ENCODE measurements at places on chromosomes 11 and 22. TPM values are rescaled to one million over a fixed set of nuclear protein-coding genes. Genes with fewer than 3 reads are reported as not detected.
A peak's percentile ranks its signal among the peaks of the same experiment; 100 is the strongest.

Gene CUL5
- 23.2 TPM for total RNA-seq

GRCh38 chr11:134052395-134052987, 16.4 kb upstream of the JAM3 start:
- DNase-seq: no peak

- DNase-seq: no peak
These were observed 83.6 kb upstream of the BARX2 start for GRCh38 chr11:129292092-129292491.

Gene MOV10L1
- 0.73 TPM for total RNA-seq

DNA sequence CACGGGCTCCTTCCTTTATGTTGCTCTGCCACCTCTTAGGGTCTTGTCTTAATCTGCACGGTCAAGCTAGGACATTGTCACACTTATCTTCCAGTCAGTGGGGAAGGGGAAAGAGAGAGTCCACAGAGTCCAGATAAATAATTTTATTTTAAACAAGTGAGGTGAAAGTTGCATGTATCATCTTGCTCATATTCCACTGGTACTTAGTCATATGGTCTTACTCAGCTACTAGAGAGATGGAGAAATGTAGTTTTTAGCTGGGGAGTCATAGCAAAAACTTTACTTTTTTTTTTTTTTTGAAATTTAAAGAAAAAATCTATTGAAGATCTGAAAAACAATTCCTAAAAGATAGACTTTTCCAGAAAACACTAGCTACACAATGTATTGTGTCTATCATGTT, 29.0 kb downstream of the PDE3B start:
- DNase-seq: no peak

Gene PRR5L
- total RNA-seq: 8.9 TPM

Gene TSPAN4
- 145 TPM for total RNA-seq

DNA sequence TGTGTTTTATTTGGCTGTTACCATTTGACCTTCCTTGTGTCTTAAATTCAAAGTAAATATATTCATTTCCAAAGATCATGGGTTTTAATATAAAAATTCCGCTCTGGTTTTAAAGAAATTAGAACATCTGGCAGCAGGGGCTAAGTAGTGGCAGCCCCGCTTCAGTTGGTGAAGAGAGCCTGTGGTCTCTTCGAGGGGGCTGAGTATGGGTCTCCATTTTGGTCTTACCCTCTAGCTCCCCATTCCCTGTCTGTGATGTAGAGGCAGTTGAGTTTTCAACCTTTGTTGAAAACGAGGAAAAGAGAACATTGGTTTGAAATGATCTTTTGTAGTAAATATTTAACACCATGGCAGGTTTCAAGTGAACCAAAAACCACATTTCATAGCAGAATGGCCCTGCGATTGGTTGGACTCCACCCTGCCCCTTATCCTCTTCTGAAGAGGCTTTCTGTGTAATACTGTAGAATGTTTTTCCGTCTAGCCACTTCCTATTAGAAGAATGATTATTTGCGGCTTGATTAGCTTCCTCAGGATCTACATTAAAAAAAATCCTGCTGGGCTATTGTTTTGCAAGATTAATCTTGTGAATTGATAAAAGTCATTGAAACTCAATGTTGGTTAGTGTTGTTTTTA, 17.7 kb downstream of the APLP2 start:
- DNase-seq: no peak

DNA sequence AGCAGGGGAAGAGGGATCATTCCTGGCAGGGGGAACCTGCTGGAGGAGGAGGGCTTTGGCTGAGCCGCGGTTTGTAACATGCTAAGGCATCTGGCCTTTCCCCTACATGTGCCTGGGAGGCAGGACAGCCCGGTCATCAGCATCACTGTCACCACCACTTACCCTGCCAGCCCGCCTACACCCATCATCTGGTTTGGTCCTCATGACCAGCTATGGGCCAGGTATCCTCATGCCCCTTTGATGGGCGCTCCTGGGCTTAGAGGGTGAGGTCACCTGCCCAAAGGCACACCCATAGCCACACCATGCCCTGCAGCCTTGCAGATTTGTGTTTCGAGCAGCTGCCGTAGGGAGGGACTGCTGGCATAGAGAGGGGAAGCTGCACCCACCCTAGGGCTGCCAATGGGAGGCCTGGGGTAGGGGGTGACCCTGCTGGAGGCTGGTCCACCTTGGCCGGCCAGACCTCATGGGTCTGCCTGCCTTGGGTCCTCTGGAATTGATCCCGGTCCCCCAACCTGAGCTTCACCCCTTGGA, 2.6 kb downstream of the MRGPRF start:
- DNase-seq: no peak

- peak; percentile 80 for DNase-seq
These were observed 495 bp downstream of the HYOU1 start for GRCh38 chr11:119056421-119056999.

- DNase-seq: no peak
These were observed 465.3 kb downstream of the BRD1 start for GRCh38 chr22:49362211-49362839.

Gene MEI1
- total RNA-seq: 0.27 TPM

DNA sequence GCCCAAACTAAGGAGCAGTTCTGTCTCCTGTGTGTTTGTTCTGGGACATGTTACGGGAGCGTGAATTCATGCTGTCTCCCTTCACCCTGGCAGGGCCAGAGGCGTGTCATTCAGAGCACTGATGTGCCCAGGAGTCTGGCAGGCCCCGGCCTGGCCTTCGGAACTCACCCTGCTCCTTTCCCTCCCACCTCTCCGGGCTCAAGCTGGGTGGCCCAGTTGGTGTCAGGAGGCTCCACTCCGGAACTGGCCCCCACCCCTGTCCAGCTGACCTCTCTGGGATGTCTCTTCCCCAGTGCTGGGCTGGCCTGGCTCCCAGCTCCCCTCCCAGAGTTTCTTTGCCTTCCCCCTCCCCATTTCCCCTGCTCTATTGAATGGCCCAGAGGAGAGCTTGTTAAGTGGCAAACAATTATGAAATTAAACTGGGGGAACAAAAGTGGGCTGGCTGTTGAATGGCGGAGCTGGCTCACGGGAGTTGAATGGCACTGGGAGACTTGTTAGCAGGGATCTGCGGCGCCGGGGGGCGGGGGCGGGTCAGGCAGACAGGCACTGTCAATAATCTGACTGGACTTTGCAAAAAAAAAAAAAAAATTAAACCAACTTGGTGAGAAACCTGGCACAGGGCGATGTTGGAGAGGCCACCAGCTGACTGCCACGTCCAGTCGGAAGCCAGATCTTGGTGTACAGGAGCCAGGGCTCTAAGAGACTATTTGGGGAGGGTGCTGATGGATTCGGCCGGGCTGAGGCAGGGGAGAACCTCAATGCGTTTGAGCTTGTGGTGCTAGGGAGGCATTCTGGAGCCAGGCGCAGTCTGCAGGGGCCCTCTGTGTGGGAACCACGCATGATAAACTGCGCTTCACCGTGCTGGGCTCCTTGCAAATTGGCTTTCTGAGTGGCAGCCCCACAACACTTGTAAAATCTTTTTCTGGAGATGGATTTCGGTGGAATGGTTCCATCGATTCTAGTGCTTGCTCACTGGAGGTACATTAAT, 1.3 kb downstream of the MPPED1 start:
- DNase-seq: no peak

DNA sequence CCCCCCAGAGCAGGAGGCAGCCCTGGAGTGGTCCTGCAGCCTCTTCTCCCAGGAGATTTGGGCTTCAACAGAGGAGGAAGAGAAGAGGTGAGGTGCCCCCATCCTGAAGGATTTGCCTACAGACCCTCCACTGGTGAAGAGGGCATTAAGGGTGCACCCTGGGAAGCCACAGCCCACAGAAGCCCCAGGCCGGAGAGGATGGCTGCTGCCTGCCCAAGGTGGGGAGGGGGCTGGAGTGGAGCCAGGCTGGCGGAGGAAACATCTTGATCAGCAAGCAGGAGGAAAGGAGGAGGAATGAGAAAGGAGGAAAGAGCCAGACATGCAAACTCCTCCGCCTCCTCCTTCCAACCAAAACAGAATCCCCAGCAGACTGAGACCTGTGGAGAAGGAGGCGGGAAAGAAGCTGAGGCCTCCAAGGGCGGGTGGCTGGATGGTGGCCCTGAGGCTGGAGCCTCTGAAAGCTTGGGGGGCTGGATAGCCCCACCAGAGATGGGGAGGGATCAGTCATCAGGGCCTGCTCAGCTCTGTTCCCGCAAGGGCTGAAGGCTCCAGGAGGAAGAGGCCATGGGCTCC, 31.3 kb downstream of the ARRB1 start:
- no peak for DNase-seq

Data from GM23338 (cell line).